CD4-positive, alpha-beta T cell treated with Interleukin-15 for 4 hours (primary cell): ENCODE measurements at places on chromosomes 6 and 20.
A peak's percentile ranks its signal among the peaks of the same experiment; 100 is the strongest.

DNA sequence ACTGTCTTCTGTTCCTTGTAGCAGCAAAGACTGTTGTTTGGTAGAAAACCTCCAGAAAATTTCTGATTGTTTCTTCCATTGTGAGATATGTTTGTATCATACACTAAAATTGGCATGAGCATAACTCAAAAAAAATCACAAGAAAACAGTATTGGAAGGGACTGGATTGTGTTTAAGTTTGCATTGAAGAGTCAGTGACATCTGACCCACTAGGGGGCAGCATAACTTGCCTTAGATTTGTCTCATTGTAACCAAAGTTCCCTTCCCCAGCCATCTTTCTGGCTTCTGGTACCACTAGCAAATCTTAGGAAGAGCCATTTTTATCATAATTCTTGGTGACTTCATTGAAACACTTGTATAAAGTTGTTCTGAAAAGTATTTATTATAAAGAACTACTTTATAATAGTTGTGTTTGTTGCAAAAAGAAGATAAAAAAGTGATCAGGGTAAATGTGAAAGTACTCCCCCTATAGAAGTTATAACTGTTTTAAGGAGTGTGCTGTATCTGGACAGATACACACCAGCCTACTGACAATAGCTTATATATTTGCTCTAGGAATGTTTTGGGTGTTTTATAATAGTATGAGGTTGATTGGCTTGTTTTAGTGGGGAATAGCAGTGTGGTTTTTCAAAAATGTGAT lies 7.7 kb downstream of the CSTF1 start:
- DNase-seq, result peak; percentile 78

- no peak for DNase-seq
Measured at GRCh38 chr6:118489990-118490389, 58.1 kb upstream of the PLN start.

DNA sequence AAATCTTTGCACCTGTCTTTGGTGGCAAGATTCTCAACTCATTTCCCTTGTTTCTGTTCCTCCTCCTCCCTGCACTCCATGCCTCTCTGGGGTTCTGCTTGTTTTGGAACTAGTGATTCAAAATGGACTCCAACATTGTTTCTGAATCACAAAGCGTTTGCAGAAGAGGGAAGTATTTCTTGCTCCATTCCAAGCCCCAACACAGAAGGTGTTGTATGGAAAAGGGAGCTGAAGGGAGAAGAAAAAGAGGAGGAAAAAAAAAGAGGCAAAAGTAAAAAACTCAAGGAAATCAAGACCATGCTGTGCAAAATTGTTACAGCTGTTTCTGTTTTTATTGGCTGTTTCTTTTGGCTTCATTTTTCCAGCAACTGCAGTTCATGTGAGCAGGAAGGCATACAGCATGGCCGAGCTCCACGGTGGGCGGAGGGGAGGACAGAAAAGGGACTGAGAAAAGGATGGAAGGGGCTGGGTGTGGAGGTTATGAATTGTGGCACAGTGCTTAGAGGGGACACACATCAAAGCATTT lies 66.9 kb upstream of the PRL start:
- DNase-seq, result no peak

- DNase-seq, result no peak
Measured at GRCh38 chr6:2259002-2259494, 13.6 kb upstream of the GMDS start.

GRCh38 chr20:17654649-17655285 lies 27.3 kb downstream of the RRBP1 start:
- peak; percentile 9 for DNase-seq

- no peak for DNase-seq
Measured at GRCh38 chr20:37365760-37366638, 20.1 kb downstream of the SRC start.

DNA sequence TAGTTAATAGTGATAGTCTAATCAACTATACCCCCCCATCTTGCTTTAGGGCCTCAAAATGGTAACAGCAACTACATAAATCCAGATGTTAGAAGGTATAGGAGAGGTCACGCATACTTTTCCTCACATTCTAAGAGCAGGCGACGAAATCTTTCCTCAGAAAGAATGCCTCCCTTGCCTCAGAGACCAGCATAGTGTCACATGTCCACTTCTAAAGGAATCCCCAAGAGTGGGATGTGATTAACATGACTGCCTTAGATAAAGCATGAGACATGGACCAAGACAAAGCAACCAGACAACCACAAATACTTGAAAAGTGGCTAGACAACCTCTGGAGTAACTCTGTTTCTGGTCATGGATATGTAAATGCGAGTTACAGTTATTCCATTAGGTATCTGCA lies 710.7 kb downstream of the EYS start:
- DNase-seq, result no peak

GRCh38 chr6:97275804-97276203 lies 7.2 kb downstream of the MMS22L start:
- no peak for DNase-seq

GRCh38 chr6:25218346-25218745 lies 60.8 kb upstream of the CARMIL1 start:
- no peak for DNase-seq

DNA sequence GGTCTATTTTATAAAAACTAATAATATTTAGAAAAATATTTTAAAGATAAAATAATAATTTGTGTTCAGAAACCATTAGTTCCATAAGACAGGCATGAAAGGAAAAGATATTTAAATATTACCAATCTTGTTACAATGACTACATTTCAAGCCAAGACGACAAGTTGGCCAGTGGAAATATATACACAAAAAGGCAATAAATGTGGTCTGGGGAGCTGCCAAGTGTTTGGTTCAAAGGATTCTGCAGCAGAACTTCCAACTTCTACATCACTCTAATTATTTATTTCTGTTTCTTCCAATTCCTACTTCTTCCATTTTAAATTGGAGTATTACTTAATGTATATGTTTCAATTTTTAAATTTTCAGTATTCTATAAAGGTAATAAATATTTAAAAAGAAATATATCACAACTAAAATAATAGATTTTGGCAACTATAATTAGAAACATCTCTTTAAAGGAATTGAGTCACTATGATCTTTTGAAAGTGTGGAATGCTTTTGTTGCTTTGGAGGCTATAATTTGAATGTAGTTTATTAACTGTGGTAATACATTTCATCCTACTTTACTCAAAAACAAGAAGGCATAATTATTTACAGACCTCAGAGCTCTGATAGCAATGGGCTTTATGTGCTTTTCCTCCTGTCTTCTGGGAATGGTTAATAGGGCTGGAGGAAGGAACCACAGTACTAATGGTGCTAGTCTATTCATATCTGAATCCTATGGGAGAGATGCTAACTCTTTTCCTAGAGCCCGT lies 129.7 kb upstream of the FAM184A start:
- DNase-seq, result no peak

GRCh38 chr6:16925461-16925860 lies 164.2 kb upstream of the ATXN1 start:
- no peak for DNase-seq

DNA sequence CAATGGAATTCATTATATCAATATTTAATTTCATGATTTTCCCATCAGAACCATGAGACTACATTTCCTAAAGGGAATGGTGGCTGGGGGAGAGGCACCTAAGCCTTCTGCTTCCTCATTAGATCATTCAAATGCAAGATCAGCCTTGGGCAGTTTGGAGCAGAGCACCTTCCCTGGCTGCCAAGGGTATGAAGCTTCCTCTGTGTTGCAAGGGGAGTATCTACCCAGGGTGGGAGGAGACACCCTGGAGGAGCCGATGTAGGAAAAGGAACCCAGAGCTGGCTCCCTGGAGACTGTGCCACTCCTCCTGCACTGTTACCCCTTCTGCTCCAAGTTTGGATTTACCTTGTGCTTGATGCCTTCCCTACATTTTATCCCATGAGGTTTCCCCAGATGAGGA lies 299.7 kb upstream of the PRDM1 start:
- DNase-seq, result no peak

- no peak for DNase-seq
Measured at GRCh38 chr20:50005471-50005981, 22.7 kb downstream of the SNAI1 start.

DNA sequence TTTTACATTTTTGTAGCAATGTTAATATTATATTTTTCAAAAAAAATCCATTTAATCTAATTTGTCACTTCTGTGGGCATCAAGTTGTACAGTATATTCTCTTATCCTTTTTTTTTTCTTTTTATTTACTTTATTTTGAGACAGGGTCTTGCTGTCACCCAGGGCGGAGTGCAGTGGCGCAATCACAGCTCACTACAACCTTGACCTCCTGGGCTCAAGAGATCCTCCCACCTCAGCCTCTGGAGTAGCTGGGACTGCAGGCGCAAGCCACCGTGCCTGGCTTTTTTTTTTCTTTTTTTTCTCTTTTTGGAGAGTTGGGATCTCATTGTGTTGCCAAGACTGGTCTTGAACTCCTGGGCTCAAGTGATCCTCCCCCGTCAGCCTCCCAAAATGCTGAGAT lies 14.4 kb upstream of the BEND6 start:
- DNase-seq, result no peak

DNA sequence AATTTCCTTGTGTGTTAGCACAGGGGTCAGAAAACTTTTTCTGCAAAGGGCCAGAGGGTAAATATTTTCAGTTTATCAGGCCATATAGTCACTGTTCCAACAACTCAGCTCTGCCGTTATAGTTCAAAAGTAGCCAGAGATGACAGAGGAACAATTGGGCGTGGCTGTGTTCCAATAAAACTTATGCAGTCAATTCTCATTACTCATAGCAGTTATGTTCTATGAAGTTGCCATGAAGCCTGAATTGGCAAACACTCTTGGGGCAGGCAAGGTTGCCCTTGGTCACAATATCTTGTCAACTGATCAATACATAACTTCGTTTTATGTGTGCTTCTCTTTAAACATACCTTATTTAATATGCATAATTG lies 304.2 kb downstream of the TFAP2C start:
- no peak for DNase-seq

GRCh38 chr6:152117156-152118133 lies 310.0 kb downstream of the ESR1 start:
- no peak for DNase-seq
